Common myeloid progenitor, CD34-positive (primary cell): ENCODE measurements at places on chromosomes 11 and 22.
A peak's percentile ranks its signal among the peaks of the same experiment; 100 is the strongest.

DNA sequence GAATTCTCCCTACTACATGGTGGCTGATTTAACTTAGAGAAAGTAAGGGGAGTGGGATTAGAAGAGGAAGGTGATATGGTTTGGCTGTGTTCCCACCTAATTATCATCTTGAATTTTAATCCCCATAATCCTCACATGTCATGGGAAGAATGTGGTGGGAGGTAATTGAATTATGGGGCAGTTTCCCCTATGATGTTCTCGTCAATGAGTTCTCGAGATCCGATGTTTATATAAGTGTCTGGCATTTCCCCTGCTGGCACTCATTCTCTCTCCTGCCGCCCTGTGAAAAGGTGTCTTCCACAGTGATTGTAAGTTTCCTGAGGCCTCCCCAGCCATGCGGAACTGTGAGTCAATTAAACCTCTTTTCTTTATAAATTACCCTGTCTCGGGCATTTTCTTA lies 169.3 kb downstream of the CASP12 start:
- no peak for DNase-seq

- peak; percentile 97 for DNase-seq
Measured at GRCh38 chr22:19109198-19110063, 12.8 kb downstream of the DGCR2 start.

DNA sequence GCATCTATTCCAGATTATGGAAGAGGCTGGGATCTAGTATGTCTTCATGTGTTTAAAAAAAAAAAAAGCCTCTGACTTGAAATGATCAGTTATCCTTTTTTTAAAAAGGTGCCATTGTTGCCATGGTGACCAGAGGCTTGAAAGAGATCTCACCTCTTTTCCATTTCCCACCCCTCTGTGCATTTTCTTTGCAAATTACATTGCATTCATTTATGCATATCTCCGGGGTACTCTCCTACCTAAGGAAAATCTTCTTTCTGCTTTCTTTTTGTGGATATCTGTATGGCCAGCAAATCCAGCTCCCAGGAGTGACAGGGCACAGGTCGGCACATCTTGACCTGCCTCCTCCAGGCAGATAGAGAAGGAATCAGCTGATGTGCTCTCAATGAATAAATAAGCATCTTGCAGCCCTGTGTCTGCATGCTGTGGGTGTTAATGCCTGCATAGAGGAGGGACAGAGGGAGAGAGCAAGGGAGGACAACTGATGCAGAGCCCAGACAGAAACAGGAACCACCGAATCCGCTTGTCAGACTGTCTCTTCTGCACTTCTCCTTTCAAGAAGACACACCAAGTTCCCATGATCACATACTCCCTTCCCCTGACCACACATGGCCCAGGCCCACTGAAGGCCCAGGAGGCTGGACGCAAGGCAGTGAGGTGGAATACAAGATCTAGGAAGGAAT lies 50.9 kb downstream of the CWC15 start:
- peak; percentile 83 for DNase-seq

GRCh38 chr11:69194956-69195355 lies 39.2 kb downstream of the SMIM38 start:
- no peak for DNase-seq

DNA sequence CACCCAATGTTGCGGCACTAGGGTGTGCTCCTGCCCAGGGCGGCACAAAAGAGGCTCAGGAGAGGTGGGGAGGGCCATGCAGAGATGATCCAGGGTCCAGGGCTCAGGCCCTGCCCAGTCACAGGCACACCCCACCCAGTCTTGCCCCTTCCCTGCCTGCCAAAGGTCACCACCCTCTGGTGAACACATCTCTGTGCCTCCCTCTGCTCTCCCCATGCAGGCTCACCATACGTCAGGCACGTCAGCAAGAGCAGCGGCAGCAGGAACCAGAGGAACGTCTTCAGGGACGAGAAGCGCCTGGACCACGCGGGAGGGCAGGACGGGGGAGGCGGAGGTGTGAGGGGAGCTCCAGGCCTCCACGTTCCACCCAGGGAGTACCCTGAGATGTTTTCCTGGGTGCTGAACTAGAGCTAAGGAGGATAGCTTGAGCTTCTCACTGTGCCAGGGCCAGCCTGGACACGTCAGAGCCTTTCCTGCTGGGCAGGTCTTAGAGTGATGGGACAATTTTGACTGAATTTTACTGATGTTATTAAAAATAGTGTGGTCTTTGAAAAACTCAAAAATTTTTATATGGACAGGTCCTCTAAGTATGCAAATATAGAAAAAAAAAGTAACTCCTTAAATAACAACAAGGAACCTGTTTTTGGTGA lies 7.2 kb downstream of the SUN2 start:
- no peak for DNase-seq

- no peak for DNase-seq
Measured at GRCh38 chr11:106470230-106470629, 392.8 kb downstream of the AASDHPPT start.

GRCh38 chr22:31825513-31825912 lies 71.7 kb downstream of the DEPDC5 start:
- no peak for DNase-seq

GRCh38 chr11:72535194-72535547 lies 100.8 kb upstream of the CLPB start:
- no peak for DNase-seq

DNA sequence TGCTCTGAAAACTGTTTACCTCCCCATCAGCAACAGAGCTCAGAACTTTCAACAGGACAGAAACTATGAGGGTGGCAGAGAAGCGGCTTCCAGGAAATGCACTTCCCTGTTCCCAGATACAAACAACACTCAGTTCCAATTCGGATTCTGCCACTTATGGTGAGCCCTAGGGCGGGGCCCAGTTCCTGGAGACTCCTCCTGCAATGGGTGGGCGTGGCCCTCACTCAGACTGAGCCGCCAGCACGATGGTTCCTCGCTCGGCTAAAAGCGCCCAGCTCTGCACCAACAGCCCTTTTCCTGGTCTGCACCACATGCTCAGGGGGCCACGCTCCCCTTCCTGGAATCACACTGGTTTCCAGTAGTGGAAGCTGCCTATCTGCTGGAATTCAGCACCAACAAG lies 314.1 kb downstream of the CTTN start:
- no peak for DNase-seq

GRCh38 chr11:208181-208916 lies 841 bp downstream of the RIC8A start:
- DNase-seq = peak; percentile 93

DNA sequence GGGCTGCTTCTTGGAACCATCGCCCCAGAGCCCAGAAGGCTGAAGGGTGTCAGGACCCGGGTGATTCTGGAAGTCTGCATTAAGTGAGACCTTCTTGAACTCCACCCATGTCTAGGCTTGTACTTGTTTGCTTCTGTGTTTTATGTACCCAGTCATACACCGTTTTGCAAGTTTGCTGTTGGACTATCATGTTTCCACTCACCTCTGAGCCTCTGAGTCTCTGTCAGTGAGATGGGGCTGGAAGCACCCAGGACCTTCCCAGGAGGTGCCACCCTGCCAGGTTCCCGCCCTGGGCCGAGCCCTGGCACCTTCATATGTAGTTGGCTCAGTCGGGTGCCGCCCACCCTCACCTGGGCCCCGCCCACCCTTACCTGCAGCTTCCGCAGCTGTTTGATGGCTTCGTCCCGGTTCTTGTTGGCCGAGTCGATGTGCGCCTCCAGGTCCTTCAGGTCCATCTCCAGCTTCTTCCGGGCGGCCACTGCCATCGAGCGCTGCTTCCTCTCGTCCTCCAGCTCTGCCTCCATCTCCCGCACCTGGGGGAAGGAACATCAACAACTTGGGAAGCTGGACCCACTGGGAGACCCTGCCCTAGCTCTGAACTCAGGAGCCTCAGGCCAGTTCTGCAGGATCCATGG lies 35.1 kb downstream of the APOL1 start:
- no peak for DNase-seq

GRCh38 chr22:36237462-36238372 lies 1.6 kb downstream of the APOL2 start:
- peak; percentile 45 for DNase-seq

DNA sequence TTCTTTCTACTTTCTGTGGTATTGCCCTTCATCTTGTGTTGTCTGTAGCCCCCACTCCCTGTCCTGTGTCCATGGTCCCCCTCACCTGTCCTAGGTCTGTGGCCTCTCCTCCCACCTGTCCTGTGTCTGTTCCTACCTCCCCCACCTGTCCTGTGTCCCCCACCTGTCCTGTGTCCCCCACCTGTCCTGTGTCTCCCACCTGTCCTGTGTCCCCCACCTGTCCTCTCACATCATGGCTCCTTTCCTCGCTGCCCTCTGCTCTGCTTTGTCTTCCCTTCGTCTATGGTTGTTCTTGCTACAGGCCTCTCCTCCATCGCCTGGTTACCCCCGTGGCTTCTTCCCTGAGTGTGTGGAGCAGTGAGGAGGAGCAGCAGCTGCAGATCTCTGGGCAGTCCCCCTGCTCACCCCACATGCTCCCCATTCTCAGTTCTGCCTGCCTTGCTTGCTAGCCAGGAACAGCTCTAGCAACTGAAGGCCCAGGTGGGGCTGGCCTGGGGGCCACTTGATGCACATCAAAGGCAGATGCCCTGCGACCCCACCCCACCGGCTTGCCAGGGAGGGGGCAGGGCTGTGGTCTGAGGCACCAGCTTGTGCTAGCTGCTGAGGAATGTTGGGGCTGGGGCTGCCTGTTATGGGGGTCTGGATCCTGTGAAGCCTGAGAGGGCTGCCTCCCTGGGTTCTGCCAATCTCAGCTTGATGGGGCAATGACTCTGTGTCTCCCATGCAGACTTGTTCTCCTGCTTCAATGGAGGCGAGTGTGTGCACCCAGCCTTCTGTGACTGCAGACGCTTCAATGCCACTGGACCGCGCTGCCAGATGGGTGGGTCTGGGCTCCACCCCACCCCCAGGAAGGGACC lies 5.6 kb downstream of the OTOG start:
- no peak for DNase-seq

GRCh38 chr11:133388975-133389568 lies 143.2 kb downstream of the OPCML start:
- DNase-seq = no peak

- DNase-seq = peak; percentile 65
Measured at GRCh38 chr11:65204646-65205601, 23.2 kb downstream of the CAPN1 start.

DNA sequence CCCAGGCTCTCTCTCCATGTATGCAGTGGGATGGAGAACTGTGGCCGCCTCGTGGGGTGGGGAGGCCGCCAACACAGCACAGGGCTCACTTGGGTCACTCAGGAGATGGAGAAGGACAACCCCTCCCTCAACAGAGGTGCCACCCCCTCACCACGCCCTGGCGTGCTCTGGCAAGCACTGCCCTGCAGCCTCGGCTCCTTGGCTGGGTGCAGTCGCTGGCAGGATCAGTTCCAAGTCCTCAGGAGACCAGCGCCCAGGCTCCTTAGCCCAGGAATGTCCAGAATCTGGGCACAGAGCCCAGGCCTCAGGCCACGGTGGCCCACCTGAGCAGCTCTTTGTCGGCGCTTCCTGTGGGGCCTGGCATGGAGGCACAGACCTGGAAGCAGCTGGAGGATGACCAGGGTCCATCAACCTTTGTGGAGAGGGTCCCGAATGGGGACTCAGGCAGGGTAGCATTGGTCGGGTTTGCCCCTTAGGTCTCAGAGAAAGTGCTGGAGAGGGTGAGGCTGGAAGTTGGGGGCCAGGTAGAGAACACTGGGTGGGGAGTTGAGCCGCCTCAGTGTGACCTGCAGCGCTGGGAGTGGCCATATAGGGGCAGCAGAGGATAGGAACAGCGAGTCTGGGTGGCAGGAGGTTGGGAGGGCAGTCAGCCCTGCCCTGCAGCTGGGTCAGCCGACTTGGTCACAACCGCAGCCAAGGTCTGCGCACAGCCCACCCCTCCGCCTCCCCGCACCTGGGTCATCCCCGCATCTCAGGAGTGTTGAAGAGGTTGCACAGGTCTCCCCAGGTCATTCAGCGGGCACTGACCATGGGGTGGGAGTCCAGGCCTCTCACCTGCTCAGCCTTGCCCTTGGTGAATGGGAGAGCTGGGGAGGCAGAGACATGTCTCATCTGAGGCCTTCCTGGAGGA lies 8.2 kb downstream of the SUSD2 start:
- DNase-seq = peak; percentile 62

- DNase-seq = no peak
Measured at GRCh38 chr11:62774407-62774806, 3.2 kb downstream of the TAF6L start.

- DNase-seq = no peak
Measured at GRCh38 chr11:16011396-16011795, 344.9 kb downstream of the SOX6 start.

GRCh38 chr11:19344661-19345518 lies 104.1 kb upstream of the E2F8 start:
- no peak for DNase-seq

DNA sequence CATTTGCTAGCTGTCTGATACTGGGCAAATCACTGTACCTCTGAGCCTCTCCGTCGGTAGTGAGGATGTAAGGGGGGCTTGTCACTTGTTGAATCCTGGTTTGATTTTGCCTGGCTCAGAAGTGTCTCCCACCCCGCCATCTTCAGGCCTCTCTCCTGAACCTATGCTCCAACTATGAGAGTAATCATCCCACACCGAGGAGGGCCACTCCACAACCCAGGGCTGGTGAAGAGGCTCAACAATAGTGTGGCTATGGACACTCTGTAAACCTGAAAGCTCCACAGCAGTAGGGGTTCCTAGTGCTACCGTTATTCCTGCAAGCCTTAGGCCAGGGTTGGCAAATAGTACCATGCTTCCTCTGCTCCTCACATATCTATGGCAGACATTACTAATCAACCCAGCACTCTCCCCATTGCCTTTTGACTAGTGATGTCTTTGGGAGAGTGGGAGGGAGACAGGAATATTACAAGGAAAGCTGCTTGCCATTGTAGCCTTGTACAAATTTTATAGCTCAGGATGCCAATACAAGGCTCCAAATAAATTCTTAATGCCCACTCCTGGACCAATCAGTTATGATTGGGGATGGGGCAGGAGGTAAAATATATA lies 134.0 kb upstream of the TEAD1 start:
- DNase-seq = no peak

DNA sequence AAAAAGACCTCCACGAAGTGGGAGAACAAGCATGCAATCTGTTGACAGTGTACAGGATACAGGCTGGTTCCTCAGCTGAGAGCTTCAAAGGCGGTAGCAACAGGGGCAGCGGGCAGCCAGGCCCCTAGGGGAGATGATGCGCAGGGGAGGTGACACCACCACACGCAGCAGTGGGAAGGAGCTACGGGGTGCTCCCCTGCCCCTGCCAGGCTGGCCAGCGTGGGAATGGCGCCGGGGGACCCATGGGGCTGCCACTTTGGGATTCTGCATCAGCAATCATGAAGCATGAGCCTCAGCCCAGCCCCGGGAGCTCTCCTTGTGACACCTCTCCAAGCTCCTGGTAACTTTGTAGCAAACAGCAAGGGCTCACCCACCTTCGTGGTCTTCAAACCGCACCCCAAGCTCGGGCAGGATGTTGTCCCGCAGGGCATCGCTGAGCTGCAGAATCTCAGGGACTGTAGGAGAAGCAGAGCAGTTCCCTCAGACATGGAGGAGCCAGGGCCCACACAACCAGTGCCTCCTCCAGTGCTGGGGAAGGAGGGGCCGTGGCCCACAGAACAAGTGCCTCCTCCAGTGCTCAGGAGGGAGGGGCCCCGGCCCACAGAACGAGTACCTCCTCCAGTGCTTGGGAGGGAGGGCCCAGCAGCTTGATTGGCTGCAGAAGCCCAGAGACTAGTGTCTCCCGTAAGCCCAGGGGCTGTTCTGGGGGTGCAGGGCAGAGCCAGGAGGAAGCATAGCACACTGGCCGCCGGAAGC lies 14.6 kb upstream of the NAP1L4 start:
- DNase-seq = no peak

GRCh38 chr11:64447831-64448598 lies 89.1 kb downstream of the RPS6KA4 start:
- peak; percentile 81 for DNase-seq

- DNase-seq = peak; percentile 83
Measured at GRCh38 chr22:20001082-20001638, 15.5 kb downstream of the ARVCF start.

- no peak for DNase-seq
Measured at GRCh38 chr22:50222508-50222907, 21.7 kb downstream of the SELENOO start.
